Cerebellar nuclear complex (tissue), 1 donor: ENCODE measurements at places on chromosomes 4 and X.

DNA sequence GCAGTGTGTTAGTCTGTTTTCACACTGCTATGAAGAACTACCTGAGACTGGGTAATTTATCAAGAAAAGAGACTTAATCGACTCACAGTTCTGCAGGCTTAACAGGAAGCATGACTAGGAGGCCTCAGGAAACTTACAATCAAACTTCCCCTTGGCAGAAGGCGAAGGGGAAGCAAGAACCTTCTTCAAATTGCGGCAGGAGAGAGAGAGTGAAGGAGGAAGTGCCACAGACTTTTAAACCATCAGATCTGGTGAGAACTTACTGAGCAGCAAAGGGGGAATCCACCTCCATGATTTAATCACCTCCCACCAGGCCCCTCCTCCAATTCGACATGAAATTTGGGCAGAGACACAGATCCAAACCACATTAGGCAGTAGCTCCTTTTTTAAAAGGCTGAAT lies 59.2 kb upstream of the LEF1 start:
- DNase-seq: no peak

DNA sequence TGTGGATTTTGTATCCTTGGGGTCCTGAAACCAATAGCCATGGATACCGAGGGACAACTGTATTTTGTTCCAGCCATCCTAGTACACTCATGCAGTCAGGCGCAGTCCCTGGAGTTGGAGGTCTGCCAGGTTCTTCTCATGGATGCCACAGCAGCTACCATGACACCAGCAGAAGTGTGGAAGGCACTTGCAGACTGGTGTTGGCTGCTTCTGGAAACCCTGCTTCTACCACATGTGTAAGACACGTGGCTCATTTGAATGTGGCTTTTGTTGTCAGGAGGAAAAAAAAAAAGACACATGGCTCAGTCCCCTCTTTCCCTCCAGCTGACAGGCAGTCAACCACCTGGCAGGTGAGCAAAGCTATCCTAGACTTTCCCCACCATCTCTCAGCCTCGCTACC lies 19.4 kb downstream of the DRD5 start:
- DNase-seq: no peak

DNA sequence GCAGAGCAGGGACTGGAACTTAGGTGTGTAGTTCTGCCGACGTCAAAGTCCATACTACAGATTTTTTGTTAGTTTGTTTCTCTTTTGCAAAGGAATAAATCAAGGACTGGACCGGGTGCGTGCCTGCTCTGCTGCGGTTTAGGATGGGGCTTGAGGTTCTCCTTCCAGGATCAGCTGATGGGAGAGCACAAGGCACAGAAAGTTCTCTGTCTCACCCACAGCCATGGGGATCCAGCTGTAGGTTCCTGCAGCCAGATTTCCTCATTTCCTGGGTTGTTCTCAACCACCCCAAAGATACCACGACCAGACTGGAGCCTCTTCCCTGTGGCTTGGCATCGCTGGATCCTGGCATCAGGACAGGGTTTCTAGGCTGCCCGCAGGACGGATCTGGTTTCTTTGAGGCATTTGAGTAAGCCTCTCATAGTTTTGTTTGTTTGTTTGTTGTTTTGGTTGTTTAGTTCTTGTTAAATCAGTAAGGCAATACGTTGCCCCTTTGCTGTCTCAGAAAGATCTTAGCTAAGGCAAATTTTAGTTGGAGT lies 789 bp upstream of the SRPX start:
- no peak for DNase-seq

GRCh38 chrX:45765281-45765680 lies 564.6 kb upstream of the DIPK2B start:
- DNase-seq: no peak

- DNase-seq: no peak
Observed at GRCh38 chrX:24200133-24200532, 50.6 kb downstream of the ZFX start.

DNA sequence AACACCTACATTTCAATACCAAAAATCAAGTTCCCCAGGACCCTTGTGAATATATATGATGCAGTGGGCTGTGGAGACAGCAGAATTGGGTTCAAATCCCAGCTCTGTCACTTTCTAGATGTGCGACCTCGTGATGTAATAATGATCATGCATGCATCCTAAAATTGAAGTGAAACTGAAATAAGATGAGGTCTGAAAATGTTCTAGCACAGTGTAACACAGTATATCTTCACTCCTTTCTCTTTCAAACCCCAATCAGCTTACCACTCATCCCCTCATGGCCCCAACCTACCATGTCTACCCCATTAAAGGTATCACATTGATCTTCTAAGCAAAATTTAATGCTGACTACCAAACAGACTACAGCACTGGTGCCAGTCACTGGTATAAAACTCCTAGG lies 69.9 kb upstream of the BRS3 start:
- DNase-seq: no peak

DNA sequence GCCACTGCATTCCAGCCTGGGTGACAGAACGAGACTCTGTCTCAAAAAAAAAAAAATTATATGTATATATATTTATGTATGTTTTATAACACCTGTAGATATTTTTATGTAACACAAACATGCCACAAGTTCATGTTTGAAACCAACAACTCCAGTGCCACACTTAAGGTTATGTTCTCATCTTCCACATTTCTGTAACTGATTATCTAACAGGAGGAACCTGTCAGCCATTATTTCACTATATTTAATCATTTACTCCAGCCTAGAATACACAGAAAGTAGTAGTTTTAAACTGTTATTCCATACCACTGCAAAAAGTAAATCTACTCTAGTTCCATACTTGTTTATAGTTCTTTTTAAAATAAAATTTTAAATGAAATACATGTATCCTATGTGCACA lies 32.3 kb downstream of the MCUB start:
- DNase-seq: no peak

- DNase-seq: no peak
Observed at GRCh38 chr4:25921922-25922321, 7.9 kb downstream of the SMIM20 start.

DNA sequence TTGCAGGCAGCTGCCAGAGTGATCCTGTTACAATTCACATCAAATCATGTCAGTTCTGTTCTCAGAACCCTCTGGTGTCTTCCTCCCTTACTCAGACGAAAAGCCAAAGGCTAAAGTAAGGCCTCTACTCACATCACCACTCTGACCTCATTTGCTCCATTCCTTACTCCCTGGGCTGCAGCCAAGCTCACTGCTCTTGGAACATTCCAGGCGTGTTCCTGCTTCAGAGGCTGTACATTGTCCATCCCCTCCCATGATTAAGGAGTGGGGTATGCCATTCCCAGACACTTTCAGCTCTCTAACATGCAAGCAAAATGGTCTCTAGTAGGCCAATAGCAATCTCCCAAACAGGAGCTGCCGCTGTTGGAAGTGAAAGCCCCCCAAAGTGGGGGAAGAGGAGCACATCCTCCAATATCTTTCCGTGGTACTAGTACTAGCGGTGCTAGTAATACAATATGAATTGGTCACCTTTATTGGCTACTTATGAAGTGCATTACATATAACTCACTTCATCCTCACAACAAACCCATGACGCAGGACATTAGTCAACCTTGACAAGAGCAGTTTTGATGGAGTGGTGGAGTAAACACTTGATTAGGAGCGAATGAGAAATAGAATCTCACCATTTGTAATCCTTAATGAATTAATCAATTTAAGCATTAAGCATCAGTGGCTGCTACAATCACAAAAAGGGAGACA lies 15.0 kb downstream of the GAB3 start:
- DNase-seq: no peak
